ENCODE measurements at places on chromosomes 13 and 19. TPM values are rescaled to one million over a fixed set of nuclear protein-coding genes. Genes with fewer than 3 reads are reported as not detected.

- no peak for DNase-seq
These were observed 8.5 kb upstream of the CCL25 start for GRCh38 chr19:8044018-8044417.

- peak; percentile 92 for DNase-seq
These were observed at the start of gene MAST3 for GRCh38 chr19:18097217-18097992. TSS of gene MAST3 (plus strand) at chr19:18097778. CDS start at chr19:18097793, 15 bp downstream.

GRCh38 chr13:73661687-73662425, 472.3 kb downstream of the KLF12 start:
- DNase-seq, result no peak

Gene RNF17
- not detected for total RNA-seq

Gene ZNF724
- 11.2 TPM for total RNA-seq

Measured in hepatocyte (in vitro differentiated cells).